ENCODE measurements at places on chromosomes 12 and 14. TPM values are rescaled to one million over a fixed set of nuclear protein-coding genes. Genes with fewer than 3 reads are reported as not detected.

The CCDC38 gene
- total RNA-seq: under 0.01 TPM

The AP1G2 gene
- 4.2 TPM for total RNA-seq

The OR11H6 gene
- total RNA-seq: not detected

The GLRX5 gene
- total RNA-seq: 42.0 TPM

The LAG3 gene
- 0.12 TPM for total RNA-seq

The OVCH1 gene
- total RNA-seq: 0.12 TPM

The DEPDC4 gene
- total RNA-seq: 0.75 TPM

The NEUROD4 gene
- not detected for total RNA-seq

The DHRS2 gene
- total RNA-seq: not detected

The FAM90A1 gene
- total RNA-seq: 0.06 TPM

The CLEC4E gene
- not detected for total RNA-seq

The ANAPC5 gene
- total RNA-seq: 152 TPM

The REP15 gene
- total RNA-seq: 2.7 TPM

The MUCL1 gene
- total RNA-seq: not detected

The FAM181A gene
- total RNA-seq: not detected

The SLC10A1 gene
- total RNA-seq: not detected

The HOXC12 gene
- total RNA-seq: not detected

The DHH gene
- under 0.01 TPM for total RNA-seq

The NPAS3 gene
- under 0.01 TPM for total RNA-seq

The DPPA3 gene
- total RNA-seq: not detected

The GALNT6 gene
- total RNA-seq: 5.0 TPM

The PRKD1 gene
- 18.0 TPM for total RNA-seq

The SLC17A8 gene
- not detected for total RNA-seq

The NUBPL gene
- 11.1 TPM for total RNA-seq

Measured in aortic smooth muscle cell (primary cell).